ENCODE measurements at places on chromosomes 11 and 22.
A peak's percentile ranks its signal among the peaks of the same experiment; 100 is the strongest.

DNA sequence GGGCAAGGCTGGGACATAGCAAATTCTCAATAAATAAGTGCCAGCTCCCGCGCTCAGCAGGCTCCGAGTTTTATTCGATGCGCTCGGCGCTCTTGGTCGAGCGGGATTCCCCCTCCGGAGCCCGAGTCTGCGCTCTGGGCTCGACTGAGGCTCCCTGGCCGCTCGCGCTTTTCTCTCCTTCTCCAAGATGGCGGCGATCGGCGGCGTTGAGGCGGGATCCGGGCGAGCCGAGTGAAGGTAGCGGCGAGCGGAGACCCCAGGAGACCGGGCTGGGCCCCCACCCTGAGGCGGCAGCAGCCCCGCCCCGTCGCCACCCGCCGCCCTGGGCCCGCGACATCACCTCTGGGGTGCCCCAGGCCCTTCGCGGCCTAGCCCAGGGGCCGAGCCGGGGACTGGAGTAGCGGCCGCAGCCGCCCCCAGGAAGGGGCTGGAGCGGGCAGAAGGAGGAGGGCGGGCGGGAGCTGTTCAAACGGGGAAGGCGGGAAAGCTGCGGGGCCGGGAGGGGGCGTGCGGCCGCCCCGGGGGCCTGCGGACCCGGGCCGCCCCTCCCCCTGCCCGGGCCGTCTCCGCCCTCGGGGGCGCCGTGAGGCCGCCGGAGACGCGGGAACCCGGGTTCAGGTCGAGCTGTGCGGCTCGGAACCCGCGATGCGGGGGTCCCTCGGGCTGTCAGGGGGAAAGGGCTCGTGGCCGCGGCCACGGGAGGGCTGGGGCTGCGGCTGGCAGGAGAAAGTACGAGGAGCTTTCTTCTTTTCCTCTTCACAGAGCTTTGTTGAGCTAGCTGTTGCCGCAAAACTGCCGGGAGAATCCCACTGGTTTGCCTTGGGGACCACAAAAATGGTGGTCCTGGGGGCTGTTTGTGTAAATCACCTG is at the start of gene HMGXB4:
Gene HMGXB4 (plus strand): TSS at position 173 of the 870 bp plus-strand sequence. CDS start 4,898 bp downstream, outside the sequence.
- peak; percentile 76 for DNase-seq

DNA sequence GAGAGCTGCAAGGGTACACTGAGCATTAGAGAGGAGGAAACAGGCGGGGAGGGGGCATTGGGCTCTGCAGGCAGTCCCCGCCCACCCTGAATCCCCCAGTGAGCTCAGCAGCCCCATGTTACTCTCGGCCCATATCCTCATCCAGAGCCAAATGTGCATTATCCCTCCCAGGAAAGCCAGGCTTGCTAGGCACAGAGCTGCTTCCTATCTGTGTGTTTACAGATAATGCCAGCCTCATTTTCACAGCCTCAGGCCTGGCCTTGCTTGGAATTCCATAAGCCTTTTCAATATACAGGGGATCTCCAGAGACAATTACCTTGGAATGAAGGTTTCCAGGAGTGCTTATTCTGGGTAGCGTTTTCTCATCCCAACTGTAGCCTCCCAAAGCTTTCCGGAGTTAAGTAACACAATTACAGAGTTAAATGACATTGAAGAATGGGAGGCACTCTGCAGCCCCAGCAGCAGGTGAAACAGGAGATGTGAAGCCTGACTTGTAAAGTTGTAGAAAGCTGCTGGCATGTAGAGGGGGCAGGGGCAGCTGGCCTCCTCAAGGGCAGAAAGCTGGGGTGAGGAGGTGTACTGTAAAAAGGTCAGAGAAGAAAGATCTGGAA is 91.5 kb upstream of the TBCEL start:
- DNase-seq = no peak

GRCh38 chr11:10275714-10276113 is 18.3 kb downstream of the SBF2 start:
- DNase-seq = peak; percentile 27

GRCh38 chr11:6111673-6112072 is 4.2 kb downstream of the OR56B4 start:
- no peak for DNase-seq

- DNase-seq = no peak
Measured at GRCh38 chr22:20983081-20983771, 1.1 kb downstream of the LZTR1 start.

DNA sequence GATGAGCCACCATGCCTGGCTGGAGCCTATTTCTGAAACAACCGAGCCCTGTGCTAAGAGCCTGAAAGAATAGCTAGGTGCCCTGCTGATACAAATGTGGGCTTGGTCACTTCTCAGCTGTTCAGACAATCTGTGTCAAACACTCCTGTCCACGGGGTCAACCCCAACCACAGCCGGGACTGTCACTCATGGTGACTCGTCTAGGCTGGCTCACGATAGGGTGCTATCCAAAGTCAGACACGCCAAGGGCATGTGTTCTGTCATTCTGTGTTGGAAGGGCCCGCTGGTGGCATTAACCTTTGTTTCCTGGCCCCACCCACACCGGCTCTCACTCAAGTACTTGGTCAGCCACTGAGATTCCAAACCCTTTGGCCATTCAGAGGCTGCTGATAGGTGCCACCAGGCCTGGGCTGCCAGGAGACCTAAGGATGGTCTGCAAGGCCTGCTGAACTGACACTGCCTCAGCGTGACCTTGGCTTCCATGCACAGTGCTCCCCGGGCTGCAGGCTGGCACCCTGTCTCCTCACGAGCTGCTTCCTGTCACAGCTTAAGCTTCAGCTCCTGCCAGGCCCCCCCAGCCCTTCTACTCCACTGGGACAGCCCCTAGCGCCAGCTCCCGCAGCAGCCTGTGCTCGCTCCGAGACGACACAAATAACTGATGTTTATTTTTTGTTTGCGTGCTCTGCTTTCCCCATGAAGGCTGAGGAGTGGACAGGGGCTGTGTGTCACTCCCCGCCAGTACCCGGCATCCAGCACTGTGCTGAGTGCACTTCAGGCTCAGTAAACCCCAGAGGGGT is 14.2 kb upstream of the CDC42BPG start:
- no peak for DNase-seq

GRCh38 chr11:100738701-100739270 is 51.7 kb downstream of the ARHGAP42 start:
- DNase-seq = no peak

GRCh38 chr22:50507421-50507990 is at the start of gene LMF2:
Gene LMF2 (minus strand): TSS chr22:50507702. CDS start chr22:50507675, 27 bp downstream.
- DNase-seq = no peak

GRCh38 chr11:32884770-32885384 is 7.7 kb upstream of the QSER1 start:
- DNase-seq = no peak

DNA sequence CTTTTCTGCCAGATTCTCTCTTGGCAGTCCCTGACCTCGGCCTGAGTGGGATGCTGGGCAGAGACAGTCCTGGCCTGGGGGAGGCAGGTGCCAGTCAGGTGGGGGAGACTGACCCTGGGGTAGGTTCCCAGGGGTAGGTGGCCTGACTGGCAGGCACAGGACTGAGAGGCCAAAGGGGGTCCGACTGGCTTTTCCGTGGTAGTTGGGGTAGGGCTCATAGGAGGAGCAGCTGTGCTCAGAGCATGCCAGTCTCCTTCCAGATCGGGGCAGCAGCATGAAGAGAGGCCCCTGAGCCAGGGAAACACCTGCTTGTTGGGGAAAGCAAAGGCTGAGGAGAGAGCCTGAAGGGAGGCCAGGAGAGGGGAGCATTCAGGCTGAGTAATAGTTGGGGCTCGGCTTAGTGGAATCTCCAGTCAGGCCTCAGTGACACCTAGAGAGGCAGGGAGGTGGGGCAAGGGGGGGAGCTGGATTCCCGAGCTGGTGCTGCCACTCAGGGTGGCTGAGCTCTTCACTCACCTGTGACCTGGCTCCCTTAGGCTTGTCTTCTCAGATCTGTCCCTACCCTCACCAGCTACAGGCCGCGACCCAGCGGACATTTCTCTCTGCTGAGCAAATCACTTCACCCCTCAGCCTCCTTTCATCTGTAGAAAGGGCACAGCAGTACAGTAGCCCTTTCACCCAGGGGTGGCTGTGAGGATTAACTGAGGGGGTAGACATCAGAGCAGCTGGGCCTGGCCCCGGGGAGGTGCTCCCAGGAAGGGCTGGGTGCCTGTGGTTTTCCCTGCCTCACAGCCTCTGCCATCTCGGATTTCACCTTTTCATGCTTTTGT is 26.2 kb downstream of the MCM5 start:
- DNase-seq = peak; percentile 6

DNA sequence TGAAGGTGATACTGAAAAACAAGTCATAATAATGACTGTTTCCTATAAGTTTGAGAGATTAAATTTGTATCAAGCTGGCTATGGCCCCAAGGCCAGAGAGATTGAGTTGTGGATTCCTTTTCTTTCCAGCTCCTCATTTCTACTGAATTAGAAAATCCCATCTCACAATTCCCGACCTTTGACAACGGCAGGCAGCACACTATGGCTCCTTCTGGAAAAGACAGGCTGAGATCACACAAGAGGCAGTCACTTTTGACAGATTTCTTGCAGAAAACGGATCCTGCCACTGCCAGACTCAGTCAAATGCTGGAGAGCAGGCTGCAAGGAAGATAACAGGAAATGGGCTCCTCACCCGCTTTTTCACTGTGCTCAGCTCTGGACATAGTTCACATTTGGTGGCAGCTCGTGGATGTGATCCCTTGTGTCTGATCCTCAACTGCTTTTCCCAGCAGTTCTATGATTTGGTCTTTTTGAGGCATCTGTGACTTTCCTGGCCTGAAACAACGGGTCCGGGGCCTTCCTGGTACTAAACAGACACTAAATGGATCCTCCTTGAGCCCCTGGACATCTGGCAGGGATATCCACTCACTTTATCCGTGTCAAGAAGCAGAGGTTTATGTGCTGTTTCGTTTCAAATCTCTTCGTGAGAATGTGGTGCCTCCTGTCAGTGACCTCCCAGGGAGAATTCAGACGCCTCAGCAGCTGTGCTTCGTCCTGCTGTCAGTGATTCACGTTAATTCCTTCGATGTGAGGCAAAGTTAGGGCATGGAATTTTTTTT is 26.1 kb upstream of the RTL6 start:
- DNase-seq = peak; percentile 84

- peak; percentile 32 for DNase-seq
Measured at GRCh38 chr22:20979243-20979809, 2.8 kb upstream of the LZTR1 start.

Data from fibroblast of skin of left quadriceps (primary cell).